Endothelial cell of umbilical vein (primary cell): ENCODE measurements at places on chromosomes 6 and 20. TPM values are rescaled to one million over a fixed set of nuclear protein-coding genes. Genes with fewer than 3 reads are reported as not detected.

The SLC32A1 gene
- polyA plus RNA-seq: 0.04 TPM in 1 of 2 replicates, not detected in the other

- DNase-seq: no peak
Measured at GRCh38 chr20:49456646-49457045, 25.8 kb downstream of the KCNB1 start.

GRCh38 chr6:129340983-129341382 is 369.0 kb downstream of the ARHGAP18 start:
- DNase-seq: peak; percentile 90

DNA sequence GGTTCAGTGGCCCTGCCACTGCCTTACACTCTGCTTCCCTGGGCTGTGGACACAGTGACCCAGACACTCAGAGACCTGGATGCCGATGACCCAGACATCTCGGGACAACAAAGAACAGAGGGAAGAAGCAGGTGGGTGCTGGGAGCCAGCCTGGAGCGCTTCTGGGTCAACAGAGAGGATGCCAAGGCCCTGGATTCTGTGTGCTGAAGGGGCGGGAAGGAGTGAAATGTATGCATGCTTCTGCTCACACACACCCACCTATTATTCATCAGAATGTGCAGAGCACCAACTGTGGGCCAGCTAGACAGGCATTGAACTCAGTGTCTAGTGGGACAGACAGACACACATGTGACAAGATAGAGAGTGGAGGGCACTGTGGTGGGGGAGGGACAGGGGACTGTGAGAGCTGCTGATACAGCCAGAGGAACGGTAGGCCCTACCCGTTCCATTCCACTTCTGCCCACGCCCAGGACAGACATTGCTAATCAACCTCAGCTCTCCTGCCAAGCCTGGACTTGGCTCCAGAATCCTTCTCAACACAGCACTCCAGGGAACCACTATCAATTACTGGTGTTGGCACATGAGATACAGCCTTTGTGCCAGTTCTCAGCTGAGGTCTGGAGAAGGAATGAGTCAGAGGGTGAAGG is 20.2 kb downstream of the KCNK15 start:
- DNase-seq: no peak

DNA sequence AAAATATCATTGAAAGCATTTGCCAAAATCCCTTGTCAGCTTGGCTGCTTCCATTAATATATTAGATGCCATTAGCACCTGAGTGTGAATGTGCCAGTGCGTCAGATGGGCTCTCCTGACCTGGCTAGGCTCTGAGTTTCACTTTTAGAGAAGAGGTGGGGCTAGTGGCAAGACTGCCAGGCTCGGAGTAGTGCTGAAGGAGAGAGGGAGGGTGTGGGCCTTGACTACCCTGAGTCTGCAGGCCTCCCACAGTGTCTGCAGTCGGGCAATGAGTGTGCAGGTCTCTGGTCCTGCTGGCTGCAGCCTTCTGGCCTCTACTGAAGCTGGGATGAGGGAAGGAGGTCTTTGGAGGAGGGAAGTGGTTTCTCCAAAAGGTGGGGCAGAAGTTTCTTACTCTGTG is 34.6 kb upstream of the PNPLA1 start:
- DNase-seq: no peak

GRCh38 chr6:154653853-154654252 is 79.4 kb upstream of the SCAF8 start:
- peak; percentile 95 for DNase-seq

- DNase-seq: no peak
Measured at GRCh38 chr20:38543014-38543906, 37.7 kb upstream of the ADIG start.

DNA sequence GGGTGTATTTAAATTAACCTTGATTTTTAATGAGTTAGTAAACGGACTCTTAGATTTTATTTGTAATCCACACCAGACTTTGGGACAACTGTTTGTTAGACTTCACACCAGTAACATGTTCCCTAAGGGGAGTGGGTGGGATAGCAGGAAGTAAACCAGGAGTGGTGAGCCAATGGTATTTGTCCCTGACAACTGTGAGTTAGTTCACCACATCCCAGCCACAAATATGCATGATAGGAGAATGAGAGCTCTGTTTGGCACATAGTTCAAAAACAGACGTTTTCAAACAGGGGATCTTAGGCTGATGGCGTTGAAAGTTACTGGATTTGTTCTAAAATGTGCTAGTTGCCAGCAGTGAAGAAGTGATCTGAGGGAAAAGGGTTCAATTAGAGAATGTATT is 18.7 kb upstream of the COL10A1 start:
- no peak for DNase-seq

DNA sequence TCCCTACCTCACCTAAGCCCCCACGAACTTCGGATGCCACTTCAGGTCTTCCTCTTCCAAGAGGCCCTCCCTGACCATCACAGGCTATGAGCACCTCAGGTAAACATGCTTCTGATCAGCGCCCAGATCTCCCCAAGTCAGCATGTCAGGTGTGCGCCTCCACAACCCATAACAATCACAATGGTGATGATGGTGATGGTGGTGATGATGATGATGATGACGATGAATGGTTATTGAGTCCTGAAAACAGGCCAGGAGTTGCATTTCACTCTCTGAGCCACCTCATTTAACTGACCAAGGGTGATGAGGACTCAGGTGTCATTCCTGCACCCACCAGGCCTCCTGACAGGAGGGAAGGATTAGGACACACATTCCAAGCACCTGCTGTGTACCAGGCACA is 426.6 kb upstream of the SULF2 start:
- no peak for DNase-seq

- peak; percentile 23 for DNase-seq
Measured at GRCh38 chr20:56439771-56440291, 27.8 kb downstream of the CASS4 start.

DNA sequence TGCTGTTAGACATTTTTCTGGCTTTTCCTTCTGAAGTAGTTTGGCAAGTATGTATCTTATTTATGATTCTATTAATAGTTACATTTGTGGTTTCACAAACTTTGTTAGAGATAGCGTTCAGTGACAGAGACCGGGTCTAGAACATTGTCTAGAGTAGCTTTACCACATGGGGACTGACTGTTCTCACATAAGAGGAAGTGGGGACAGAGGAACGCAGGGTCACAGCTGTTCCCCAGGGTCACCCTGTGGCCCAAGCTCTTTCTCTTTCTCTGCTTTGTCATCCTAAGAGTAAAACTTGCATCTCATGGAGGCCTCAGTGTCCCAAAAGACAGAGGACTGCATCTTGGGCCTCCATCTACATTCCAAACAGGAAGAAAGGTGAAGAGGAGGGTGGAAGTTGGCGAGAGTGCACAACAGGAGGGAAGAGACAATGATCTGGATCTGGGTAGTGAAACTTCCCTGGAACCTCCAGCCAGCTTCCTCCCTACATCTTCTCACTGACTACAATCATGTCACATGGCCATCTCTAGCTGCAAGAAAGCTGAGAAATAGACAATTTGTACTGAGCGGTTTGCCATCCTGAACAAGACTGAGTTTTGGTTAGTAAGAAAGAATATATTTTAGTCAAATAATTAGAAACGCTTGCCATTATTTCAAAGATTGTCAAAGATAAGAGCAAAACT is 645.8 kb upstream of the ARID1B start:
- no peak for DNase-seq
